CD4-positive, alpha-beta memory T cell (primary cell): ENCODE measurements at places on chromosomes 5 and 9. TPM values are rescaled to one million over a fixed set of nuclear protein-coding genes. Genes with fewer than 3 reads are reported as not detected.

GPR151 gene
- total RNA-seq, result not detected

GRM6 gene
- not detected for total RNA-seq

- H3K36me3 ChIP-seq, result peaks cover 24% of the 10 kb centered on the region
- H3K27me3 ChIP-seq, result no peaks in the 10 kb centered on the region
- H3K4me3 ChIP-seq, result no peak overlapping the region
- H3K4me1 ChIP-seq, result no peaks in the 10 kb centered on the region
These were observed 82.9 kb downstream of the PHF2 start for GRCh38 chr9:93659044-93659836.

DNA sequence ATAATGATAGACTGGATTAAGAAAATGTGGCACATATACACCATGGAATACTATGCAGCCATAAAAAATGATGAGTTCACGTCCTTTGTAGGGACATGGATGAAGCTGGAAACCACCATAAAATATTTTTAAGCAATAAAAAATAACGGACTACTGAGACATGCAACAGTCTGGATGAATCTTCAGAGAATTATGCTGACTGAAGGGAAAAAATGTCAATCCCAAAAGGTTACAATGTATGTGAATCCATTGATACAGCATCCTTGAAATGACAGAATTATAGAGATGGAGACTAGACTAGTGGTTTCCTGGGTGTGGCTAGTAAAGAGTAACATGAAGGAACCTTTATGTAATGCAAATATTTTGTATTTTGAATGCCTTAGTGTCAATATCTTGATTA, 1808.6 kb upstream of the NUDT12 start:
- no peak overlapping the region for H3K4me3 ChIP-seq
- H3K27me3 ChIP-seq, result no peaks in the 10 kb centered on the region
- no peak overlapping the region for H3K27ac ChIP-seq
- H3K36me3 ChIP-seq, result no peaks in the 10 kb centered on the region
- no peak for DNase-seq

- no peaks in the 10 kb centered on the region for H3K36me3 ChIP-seq
- DNase-seq, result no peak
- no peak overlapping the region for H3K27ac ChIP-seq
- H3K4me3 ChIP-seq, result no peak overlapping the region
- no peaks in the 10 kb centered on the region for H3K27me3 ChIP-seq
These were observed 137.6 kb downstream of the OLFM1 start for GRCh38 chr9:135224921-135225541.
